Mucosa of descending colon (tissue), 3 donors: ENCODE measurements at places on chromosomes 3 and 15. TPM values are rescaled to one million over a fixed set of nuclear protein-coding genes. Genes with fewer than 3 reads are reported as not detected.
A peak's percentile ranks its signal among the peaks of the same experiment; 100 is the strongest.

DNA sequence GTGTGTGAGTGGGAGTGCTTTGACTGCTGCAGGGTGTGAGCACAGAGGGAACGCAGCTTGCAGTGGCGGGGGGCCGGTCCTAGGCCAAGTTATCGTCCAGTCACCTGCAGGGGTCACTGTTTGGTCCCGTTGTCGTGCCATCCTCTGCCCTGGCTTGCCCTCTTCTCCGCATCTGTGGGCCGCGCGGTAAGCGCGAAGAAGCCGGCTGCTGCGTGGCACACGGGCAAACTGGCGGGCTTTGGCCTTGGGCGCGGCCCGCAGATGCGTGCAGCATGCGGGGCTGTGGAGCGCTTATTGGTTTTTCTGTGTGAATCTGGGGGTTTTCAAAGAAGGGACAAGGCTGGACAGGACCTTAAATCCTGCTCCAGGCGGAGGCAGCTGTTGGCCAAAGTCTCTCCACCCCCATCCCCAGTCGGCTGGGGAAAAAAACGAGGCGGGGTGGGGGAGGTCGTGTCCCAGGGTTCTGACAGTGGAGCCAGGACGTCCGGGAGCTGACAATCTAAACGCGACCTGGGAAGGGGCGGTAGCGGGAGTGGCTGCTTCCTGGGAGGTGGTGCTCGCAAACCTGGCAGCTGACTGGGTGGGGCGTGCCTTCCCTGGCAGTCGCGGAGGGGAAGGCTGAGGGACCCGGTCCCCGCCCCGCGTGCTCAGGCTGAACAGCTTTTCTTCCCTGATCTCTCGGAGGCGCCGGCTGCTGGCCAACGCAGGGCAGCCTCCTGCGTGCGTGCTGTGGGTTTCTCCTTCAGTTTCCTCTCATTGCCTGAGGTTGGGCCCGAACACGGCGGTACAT is 39.7 kb upstream of the VEPH1 start:
- peak; percentile 87 for DNase-seq

MKRN3 gene
- 0.61 TPM for total RNA-seq

DNA sequence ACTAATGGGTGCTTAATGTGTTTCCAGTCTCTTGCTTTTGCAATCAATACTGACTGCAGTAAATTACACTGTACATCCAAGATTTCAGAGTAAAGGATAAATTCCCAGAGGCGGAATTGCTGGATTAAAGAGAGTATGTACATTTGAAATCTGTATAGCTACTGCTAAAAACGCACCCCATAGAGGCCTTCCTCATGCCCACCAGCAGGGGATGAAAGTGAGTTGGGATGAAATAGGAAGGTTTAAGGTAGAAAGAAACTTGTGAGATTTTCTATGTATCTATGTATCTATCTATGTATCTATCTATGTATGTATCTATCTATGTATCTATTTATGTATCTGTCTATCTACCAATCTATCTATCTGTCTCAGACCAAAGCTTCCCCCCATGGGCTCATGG is 28.4 kb downstream of the TMEM44 start:
- DNase-seq = no peak

DNA sequence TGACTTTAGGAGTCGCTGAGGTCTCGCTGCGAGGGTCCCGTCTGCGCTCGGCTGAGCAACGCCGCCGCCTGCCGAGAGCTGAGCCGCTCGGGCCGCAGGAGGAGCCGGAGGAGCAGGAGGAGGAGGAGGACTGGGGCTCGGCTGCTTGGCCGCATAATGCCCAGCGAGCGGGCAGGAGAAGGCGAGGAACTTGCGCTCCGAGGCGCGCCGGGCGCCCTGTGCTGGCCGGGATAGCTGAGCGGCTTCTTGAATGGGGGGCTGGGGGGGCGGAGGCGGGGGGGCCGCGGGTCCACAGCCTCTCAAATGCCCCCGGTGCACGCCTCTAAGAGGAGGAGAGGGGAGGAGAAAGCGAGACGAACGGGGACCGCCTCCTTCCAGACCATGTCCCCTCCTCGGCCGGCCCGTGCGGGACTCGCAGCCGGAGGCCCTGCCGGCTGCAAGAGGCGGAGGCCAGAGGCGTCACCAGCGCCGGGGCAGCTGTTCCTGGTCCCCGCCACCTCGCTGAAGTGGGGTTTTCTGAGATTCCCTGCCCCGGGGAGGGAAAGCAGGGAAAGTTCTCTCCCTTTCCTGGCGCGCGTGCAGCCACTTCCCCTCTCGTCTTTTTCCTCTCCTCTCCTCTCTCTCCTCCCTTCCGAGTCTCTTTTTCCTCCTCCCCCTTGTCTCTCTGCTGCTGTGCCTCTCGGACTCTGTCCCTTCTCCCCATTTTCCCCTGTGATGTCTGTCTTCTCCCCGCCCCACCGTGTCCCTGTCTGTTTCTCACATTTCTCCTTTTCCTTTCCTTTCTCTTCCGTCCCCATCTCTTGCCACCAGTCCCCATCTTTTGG is at the start of gene ADAMTS9:
Gene ADAMTS9, minus strand, starts transcription at position 220 of the 824 bp plus-strand sequence. CDS start 343 bp downstream, outside the sequence.
- peak; percentile 49 for DNase-seq

GRCh38 chr3:104102386-104102785 is 1264.3 kb upstream of the ALCAM start:
- DNase-seq = no peak

DNA sequence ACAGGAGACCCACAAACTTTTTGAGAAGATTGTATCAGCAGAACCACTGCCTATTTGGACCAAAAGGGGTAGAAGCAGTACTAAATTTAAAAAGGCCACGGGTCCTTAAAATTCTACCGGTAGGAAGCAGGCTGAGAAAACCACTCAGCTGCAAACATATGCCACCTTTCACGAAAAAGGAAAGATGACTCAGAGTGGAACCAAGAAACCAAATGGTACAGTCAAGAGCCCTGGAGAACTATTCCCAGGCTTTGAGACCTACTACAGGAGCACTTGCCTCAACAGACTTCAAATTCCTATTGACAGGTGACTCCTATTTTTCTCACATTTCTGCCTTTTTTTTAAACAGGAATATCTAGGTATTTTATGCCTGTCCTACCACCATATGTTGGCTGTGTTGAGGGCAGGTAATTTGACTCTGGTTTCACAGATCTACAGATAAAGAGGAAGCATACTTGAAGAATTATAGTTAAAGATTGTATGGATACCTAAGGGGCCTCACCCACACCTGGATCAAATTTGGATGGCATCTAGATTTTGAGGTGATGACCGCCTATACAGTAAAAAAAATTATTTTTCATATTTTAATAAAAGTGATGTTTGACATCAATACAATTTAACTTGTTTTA is 10.1 kb downstream of the GOLIM4 start:
- no peak for DNase-seq

DNA sequence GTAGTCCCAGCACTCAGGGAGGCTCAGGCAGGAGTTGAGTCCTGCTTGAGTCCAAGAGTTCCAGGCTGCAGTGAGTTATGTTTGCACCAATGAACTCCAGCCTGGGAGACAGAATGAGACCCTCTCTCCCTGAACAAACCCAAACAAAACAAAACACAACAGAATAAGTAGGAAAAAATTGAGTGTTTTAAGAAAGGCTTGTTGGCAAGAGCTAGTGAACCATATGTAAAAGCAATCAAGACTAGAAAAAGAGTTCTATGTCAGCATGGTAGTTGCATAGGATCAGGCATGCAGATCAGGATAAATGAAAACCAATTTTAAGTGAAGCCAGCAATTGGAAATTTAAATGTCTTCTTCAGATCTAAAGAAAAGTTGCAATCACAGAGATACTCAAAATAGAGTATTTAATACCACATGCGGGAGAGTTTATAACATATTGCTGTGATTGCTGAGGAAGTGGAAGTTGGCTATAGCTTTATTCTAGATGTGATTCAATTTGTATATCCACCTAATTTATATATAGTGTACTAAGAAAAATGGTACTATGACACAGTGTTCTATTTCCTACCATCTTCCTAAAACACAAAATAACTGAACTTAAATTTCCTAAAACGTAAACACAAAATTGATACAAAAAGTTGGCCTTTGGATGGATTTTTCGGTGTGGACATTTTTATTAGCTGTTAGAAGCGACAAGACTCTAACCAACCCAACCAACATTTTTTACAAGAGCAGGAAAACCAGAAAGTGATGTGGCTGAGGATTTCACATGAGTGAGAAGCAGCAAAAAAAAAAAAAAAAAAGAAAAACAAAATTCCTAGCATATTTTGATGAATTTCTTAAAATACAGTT is 101.9 kb upstream of the ROBO1 start:
- no peak for DNase-seq

GCSAM gene
- total RNA-seq = 0.36 TPM

DNA sequence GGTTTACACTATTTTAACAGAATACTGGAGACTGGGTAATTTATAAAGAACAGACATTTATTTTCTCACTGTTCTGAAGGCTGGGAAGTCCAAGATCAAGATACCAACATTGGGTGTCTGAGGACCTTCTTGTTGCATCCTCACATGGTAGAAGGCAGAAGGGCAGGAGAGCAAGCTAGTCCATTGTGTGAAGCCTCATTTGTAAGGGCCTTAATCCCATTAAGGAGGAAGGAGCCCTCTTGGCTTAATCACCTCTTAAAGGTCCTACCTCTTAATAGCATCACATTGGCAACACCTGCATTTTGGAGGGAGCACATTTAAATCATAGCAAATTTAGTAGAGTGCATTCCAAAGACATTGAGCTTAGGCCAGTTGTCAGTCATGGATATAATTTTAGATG is 26.2 kb downstream of the UBE2Q2 start:
- no peak for DNase-seq

EPHB1 gene
- 0.31 TPM for total RNA-seq

DNA sequence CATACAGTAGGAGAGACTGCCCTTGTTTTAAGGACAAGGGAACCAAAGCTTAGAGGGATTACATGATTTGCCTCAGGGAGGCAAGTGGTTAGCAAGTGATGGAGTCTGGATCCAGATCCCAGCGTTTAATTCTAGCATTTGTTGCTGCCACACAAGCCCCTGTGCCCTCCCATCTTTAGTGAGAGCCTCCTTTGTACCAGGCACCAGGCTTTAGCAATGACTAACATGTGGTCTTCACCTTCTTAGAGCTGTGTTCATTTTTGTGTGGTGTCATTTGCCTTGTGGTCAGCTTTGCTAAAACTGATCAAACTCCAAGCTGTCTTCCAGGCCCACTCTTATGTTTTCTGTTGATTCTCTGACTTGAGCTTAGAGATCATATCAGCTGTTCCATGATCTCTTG is 290.5 kb downstream of the RPLP1 start:
- DNase-seq = no peak

DNA sequence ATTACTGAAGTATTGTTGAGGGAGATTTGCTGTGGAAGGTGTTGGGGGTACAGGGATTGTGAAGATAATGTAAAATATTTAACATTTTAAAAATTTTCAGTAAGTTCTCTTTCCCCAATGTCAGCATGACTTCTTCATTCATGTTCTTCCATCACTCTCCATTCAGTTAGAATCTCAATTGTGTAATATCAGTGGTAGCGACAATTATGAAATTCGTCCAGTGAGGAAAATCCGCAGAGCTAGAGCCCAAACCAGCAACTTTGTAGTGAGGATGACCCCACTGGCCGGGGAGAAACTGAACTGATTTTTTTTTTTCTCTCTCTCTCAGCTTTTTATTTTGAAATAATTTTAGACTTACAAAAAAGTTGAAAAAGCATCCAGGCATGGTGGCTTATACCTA is 171.7 kb downstream of the PGPEP1L start:
- DNase-seq = no peak

- DNase-seq = no peak
These were observed 38.0 kb downstream of the RNF13 start for GRCh38 chr3:149850787-149851584.

DNA sequence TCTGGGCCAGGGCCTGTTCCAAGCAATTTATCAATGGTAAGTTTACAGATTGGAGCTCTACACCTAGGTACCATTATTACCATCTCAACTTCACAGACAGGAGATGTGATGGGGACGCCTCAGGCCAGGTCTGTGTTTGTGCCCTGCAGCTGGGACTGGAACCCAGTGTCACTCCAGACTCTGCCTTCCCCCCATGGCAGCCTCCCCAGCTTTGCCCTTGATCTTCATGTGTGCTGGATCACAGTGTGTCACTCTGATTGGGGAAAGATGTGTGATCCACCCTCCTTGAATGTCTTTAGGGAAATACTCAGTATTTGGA is 59.6 kb downstream of the MGLL start:
- DNase-seq = no peak

SLC2A2 gene
- total RNA-seq = not detected

DNA sequence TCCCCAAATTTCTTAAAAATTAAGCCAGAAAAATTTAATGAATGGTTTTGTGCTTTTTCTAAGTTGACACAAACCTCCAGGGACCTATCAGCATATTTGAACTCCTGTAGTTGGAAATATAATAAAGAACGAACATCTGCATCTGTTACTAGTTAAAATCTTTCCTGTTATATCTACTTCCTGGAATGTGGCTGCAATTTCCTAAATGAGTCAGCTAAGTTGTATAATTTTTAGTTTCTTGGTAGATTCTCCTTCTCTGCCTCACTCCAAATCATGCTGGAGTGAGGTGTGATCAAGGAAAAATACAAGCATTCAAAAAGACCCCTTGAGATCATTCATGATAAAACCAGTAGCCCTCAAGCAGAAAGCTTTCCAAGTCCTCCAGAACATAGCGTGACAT is 106.2 kb upstream of the MCTP2 start:
- no peak for DNase-seq

DNA sequence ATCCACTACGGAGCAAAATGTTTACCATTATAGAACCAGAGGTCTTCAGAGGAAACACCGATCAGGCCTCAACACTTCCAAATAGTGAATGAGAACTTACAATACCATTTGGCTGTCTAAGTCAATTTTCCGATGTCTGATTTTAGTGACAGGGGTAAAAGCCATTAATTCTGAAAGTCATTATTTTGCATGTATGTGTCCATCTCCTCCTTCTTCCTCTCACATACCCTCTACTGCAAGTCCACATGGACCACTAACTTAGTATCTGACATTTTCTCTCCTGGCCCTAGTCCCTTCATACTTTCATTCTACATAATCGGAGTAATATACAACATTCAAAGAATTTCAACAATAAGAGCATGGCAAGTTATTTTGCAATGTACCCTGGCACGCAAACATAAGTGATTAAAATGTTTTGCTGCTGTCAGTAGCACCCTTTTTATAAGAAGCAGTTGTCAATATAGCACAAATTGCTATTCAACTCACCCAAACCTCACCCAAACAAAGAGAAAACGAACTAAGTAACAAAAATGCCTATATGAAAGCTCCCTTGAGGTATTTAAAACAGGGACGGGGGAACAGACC is 1.9 kb downstream of the TOP2B start:
- no peak for DNase-seq

IQCF5 gene
- total RNA-seq = not detected

- peak; percentile 58 for DNase-seq
These were observed 14.2 kb downstream of the CIB1 start for GRCh38 chr15:90219421-90220141.

CATSPER2 gene
- 8.0 TPM for total RNA-seq

GRCh38 chr15:48616216-48616615 is 29.3 kb downstream of the FBN1 start:
- no peak for DNase-seq

- DNase-seq = no peak
These were observed 39.3 kb downstream of the KLHL6 start for GRCh38 chr3:183515968-183516851.

GRCh38 chr3:88930611-88931010 is 176.8 kb upstream of the EPHA3 start:
- DNase-seq = no peak

CGNL1 gene
- total RNA-seq = 4.5 TPM

GRCh38 chr3:31841515-31841914 is 139.5 kb downstream of the OSBPL10 start:
- no peak for DNase-seq

- no peak for DNase-seq
These were observed 161.2 kb upstream of the THBS1 start for GRCh38 chr15:39419651-39420050.

GMNC gene
- total RNA-seq = not detected

GRCh38 chr15:94295275-94295674 is 63.9 kb downstream of the MCTP2 start:
- DNase-seq = no peak
